ENCODE measurements at places on chromosomes 1 and 21.

GRCh38 chr21:42367367-42368165, 1.2 kb upstream of the TFF1 start:
- no peak for DNase-seq

- DNase-seq: no peak
Measured at GRCh38 chr1:244869950-244870349, 5.6 kb upstream of the HNRNPU start.

DNA sequence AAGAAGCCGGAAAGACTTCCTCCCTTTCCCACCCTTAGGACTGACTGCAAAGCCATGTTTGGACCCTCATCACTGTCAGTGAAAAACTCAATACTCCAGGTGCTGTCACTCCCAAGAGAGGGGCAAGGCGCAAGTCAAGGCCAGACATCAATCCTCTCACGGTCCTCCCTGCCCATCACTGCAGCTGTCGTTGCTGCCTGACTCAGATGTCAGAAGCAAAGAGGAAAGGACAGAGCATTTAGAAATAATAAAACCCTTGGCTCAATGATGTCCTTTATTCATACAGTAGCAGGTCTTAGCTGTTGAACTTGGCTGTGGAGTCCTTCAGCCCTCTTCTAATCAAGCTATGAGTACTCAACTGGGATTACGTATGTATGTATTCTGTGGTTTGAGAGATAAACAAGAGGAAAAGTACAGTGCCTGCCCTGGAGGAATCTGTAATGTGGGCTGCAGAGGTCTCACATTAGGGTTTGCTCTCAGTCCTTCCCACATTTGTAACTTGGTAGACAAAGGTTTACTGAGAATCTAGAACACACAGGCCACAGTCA, 13.5 kb downstream of the SUSD4 start:
- no peak for DNase-seq

- no peak for DNase-seq
Measured at GRCh38 chr1:203305809-203306088, 430 bp downstream of the BTG2 start.

DNA sequence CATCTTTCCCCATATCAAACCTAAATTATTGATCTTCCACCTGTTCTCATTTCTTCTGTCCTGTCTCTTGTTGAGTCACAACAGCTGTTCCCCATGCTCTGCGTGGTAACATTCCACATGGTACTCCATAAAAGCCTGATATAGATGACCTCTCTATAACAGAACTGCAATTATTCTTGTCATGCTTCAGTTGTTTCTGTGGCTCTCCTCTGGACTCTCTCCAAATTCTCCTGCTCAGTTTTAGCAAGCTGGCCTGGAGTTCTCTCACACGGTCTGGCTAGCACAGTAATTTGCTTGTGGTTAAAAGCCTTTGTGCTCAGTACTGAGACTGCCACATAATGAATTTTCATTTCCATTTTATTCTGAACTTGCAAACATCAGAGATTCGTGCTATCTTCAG, 10.6 kb upstream of the LRRC39 start:
- no peak for DNase-seq

DNA sequence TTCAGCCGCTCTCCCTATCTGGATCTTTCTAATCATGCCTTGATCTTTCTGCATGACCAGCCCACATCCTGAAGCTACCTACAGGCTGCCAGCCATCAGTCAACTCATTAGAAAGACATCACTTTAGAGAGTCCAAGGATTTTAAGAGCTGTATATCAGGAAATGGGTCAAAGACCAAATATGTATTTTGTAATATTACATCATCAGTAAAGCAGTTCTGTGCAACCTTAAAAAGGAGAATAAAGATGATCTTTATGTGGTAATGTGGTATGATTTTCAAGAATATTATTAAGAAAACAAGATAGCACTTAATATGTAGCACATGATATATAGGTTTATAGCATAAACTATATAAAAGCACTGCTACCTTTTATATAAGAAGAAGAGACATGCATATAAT, 47.6 kb downstream of the SLC30A7 start:
- no peak for DNase-seq
